Fibroblast of skin of right quadriceps (primary cell): ENCODE measurements at places on chromosomes 2 and 18.

DNA sequence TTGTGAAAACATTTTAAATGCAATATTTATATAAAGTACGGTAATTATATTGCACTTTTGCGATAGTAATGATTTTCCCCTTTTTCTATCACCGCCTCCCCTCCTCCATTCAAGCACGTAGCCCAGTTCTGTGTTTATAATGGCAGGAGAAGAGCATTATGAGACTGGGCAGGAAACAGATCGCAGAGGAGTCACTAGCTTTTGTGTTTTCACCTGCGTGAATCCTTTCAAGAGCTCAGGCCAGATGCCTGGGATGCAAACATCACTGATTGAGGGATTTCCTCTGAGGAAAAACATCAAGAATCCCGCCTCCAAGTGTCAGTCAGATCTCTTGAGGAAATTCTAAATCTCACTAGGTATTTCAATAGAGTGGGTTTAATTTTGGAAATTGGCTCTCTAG is 178.4 kb upstream of the FN1 start:
- no peak for DNase-seq

DNA sequence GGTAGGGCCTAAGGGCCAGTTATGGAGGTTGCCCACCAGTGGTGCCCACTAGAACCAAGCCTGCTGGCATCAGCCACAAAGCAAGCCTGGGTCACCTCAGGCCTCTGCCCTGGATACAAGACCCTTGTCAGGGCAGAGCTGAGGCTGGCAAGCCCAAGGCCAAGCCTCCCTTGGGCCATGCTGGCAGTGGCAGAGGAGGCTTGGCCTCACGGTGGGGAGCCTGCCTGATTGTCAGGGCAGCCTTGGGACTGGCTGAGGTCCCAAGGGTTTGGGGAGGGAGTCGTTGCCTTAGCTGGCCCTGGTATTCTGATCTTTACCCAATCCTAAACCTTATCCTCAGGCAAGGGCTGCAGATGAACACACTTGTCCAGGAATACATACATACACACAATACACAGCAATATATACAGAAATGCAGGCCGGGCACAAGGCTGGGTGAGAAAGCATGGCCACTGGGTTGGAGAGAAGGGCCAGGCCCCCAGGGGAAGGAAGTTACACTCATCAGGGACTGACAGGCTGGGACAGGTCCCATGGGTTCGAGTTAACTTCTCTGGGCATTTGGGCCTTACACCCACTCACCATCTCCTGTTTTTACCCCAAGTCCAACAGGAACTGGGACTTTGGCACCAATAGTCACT is 21.0 kb downstream of the CCT7 start:
- DNase-seq, result no peak

GRCh38 chr2:98294711-98295110 is 51.5 kb upstream of the CNGA3 start:
- no peak for DNase-seq

DNA sequence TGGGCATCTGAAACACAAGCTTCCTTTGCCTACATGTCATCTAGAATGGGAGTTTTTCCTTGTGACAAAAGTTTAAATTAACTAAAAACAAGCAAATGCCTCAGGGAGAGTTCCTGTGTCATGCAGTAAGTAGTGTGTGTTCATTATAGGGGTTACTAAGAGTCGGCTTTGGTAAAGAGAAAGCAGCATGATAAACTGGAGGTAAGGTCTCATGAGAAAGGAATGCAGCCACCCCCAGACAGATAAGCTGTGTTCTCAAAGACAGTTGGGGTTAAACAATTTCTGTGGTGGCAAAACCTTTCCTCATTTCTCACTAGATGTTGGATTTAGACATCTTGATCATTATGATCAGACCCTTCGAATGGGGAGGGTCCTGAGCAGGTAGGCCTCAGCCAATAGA is 129.7 kb downstream of the MAP4K4 start:
- DNase-seq, result peak; percentile 89

DNA sequence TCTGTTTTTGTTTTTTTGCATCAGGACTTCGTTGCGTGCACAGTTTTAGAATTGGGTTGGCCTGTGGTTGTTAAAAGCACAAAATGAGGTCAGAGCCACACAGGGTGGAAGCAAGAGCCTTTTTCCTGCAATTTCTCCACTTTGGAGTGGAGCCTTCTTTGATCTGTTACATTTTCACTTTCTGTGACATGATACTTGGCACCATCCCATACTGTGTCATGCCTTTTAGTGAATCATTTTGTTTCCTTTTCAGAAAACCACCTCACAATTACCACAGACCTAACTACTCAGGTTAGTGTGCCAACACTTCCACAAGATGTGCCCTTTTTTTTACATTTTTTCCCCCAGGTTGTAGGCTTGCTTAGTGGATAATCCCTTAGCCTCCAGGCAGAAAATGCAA is 32.5 kb downstream of the MERTK start:
- peak; percentile 53 for DNase-seq

- peak; percentile 91 for DNase-seq
Measured at GRCh38 chr2:203811491-203812221, 55.9 kb upstream of the CTLA4 start.

GRCh38 chr2:234497594-234498235 is 834 bp upstream of the ARL4C start:
- DNase-seq, result no peak

GRCh38 chr2:158144914-158145625 is 43.4 kb downstream of the UPP2 start:
- no peak for DNase-seq

- no peak for DNase-seq
Measured at GRCh38 chr2:3348767-3349166, 28.9 kb downstream of the EIPR1 start.

GRCh38 chr2:19504400-19505198 is 146.2 kb upstream of the OSR1 start:
- DNase-seq, result peak; percentile 48

GRCh38 chr18:24659827-24660720 is 199.6 kb downstream of the HRH4 start:
- peak; percentile 33 for DNase-seq

DNA sequence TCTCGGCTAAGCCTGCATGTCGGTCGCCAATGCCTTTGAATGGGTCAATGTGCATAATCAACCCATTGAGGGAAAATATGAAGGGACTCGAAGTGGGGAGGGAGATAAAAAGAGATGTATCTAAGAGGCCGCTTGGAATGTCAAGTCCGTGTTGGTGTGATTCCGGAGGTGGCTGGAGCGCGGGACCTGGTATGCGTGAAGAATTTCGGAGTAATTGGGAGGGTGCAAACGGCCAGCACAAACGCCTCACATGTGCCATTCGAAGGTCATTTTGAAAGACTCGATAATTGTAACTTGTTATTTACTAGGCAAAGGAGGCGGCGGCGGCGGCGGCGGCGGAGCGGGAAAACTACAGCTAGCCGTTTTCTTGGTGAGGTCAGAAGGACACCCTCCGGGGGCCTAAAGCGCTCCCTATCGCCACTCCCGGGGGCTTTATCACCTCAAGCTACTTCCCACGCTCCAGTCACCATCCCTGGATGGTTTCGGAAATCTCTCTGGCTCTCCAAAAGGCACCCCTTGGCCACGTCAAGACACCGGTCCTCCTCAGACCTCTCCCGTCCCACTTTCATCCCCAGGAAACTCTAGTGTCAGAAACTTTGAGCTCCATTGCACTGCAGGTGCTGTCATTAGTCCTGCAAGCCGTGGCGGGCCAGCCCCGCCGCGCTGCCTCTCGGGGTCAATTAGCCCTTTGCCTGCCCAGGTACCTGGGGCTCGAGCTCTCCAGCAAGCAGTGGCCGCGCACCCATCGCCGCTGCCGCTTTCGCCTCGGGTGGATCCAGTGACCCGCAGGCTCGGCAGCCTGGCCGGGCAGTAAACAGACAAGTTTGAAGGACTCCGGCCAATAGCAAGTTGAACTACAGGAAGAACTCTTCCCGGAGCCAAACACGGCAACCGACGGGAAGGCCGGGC is 1.5 kb downstream of the ERBB4 start:
- DNase-seq, result no peak

DNA sequence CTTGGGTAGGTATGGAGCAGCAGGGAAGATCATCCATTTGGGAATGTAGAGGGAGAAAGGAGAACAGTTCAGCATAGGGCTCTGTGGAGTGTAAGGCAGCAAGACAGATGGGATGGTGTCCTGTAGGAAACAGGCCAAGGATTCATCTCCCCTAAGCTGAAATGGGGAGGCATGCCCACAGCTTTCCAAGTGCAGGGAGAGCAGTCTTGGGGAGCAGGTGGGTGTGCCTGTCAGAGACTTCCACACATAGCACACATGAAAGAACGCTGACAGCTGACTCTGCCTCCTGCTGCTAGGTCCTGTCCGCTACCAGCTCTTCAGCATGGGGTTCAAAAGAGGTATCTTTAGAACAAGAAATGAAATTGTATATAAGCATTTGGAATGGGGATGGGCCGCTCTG is 9.0 kb downstream of the SETBP1 start:
- DNase-seq, result no peak

DNA sequence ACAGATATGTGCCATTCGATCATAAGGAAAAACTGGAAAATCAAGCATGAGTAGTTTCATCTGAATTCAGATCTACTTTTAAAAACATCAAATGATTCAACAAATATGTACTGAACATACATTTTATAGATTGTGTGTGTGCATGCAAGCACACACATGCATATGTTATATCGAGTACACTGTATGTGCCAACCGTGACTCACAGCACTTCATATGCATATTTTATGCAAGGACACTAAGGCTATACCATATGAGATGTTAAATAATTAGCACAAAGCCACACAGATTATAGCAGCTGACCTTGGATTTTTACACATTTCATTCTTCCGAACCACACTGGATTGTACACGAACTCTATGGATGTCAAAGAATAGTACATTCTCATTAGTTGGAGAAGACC is 161.2 kb downstream of the DNAH7 start:
- DNase-seq, result no peak

GRCh38 chr2:208010506-208010905 is 14.8 kb downstream of the PLEKHM3 start:
- no peak for DNase-seq

GRCh38 chr18:31490833-31491232 is 7.1 kb upstream of the DSG2 start:
- DNase-seq, result no peak

- DNase-seq, result peak; percentile 54
Measured at GRCh38 chr18:44687421-44687820, 6.7 kb downstream of the SETBP1 start.

DNA sequence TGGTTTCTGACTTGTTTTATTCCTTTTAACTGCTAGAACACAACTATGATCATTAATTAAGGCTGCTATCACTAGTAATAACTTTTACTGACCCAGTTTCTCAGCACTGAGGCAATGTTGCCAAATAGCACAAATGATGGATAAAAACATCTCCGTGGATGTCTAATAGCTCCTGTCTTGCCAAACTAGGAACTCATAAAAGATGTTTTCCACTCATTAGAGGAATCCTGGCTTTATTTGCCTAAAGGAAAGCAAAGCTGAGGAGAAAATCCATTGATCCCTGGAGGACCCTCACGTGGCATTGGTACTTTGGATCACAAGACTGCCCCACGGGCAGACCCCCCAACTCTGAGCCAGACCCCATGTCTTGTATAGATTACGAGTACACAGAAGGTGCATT is 96.1 kb upstream of the ZNF397 start:
- no peak for DNase-seq
